Thymus (tissue), 14 donors: ENCODE measurements at places on chromosomes 13 and 19. TPM values are rescaled to one million over a fixed set of nuclear protein-coding genes. Genes with fewer than 3 reads are reported as not detected.

DNA sequence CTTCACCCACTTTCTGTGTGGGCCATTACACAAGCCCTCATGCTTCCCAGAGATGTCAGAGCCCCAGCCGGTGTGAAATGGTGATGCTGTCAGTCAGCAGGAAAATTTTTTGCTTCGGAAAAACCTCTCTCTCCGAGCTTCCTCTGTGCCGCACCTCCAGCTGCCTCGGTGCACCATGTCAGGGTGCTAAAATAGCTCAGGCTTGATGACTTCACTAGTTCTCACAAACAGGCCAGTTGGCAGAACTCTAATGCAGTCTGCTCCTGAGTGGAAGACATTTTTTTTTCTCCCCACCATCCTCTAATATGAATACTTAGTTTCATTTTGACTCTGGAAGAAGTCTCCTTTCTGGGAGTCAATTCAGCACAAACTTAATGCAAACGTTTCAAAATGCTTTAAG, 71.3 kb downstream of the KLF12 start:
- DNase-seq: no peak

- no peak for DNase-seq
Measured at GRCh38 chr13:98912846-98913245, 65.0 kb downstream of the DOCK9 start.

PNMA8A gene
- 45.4 TPM for total RNA-seq

GRCh38 chr13:33571618-33572017, 246.3 kb upstream of the RFC3 start:
- DNase-seq: no peak

- DNase-seq: no peak
Measured at GRCh38 chr13:99362362-99362761, 55.2 kb upstream of the GPR183 start.

DNA sequence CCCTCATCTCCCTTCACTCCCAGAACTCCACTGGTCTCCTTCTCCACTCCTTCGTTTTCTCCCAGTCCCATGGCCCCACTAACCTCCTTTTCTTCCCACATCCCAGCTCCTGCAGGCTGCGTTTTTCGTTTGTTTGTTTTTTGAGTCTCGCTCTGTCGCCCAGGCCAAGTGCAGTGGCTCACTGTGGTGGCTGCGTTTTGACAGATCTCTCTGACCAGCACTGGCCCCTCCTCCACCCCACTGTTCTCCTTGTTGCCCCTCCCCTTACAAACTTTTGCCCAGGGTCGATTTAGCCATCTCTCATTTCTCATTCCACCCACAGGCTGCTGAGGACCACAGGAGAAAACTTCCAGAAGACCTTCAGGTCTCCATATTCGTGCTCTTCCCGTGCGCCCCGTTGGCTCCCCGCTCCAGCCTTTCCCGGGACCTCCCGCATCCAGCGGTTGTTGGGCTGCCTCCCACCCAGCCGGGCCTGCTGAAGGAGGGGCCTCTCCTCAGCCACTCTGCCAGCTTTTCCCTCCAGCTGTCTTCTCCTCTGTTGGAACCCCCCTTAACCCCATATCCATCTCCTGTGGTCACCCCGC, 40.6 kb upstream of the GJB6 start:
- DNase-seq: no peak

DNA sequence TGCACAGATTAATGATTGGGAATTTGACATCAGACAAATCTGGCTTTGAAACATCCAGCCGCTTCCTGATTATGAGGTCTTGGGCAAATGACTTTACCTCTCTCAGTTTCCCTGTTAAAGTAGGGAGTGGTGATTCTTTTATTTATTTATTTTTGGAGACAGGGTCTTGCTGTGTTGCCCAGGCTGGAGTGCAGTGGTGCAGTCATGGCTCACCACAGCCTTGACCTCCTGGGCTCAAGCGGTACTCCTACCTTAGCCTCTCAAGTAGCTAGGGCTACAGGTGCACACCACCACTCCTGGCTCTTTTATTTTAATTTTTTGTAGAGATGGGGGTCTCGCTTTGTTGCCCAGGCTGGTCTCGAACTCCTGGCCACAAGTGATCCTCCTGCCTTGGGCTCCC, 2.7 kb downstream of the PSMD8 start:
- no peak for DNase-seq

PRODH2 gene
- total RNA-seq: 0.19 TPM

DNA sequence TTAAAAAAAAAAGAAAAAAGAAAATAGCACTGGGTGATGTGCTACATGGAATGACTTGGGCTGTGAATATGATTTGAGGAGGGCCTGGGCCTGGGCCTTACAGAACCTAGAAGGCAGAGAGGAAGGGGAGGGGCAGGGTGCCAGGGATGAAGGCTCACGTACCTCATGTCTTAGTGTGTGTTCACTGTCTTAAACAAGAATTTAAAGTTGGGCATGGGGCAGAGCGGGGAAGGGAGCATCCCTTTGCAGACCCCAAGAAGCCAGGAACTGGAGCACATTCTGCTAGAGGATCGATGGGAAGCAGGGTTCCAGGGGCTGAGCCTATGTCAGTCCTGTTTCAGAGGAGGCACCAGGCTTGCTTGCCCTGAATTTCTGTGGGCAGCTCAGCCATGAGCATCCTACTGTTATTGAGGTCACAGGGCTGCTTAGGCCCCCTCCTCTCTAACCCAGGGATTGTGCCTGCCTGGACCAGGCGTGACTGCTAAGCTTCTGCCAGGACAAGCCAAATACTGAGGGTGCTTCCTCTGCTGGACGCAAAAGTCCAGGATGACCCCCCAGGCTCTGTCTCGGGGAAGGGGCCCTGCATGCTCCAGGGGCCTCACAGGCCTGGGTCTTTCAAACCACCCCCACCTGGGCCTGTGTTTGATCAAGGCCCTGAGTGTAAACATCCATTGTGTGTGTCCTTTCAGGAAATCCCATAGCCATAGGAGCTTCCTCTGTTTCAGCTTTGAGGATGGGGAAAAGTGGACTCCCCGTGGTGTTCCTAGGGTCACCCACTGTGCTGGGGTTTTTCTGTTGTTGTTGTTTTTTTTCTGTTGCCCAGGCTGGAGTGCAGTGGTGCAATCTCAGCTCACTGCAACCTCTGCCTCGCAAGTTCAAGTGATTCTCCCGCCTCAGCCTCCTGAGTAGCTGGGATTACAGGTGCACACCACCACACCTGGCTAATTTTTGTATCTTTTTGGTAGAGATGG, 4.8 kb downstream of the LSR start:
- DNase-seq: no peak

CEACAM6 gene
- total RNA-seq: 1.4 TPM

GRCh38 chr19:43923875-43924274, 11.2 kb downstream of the ZNF45 start:
- no peak for DNase-seq

DNA sequence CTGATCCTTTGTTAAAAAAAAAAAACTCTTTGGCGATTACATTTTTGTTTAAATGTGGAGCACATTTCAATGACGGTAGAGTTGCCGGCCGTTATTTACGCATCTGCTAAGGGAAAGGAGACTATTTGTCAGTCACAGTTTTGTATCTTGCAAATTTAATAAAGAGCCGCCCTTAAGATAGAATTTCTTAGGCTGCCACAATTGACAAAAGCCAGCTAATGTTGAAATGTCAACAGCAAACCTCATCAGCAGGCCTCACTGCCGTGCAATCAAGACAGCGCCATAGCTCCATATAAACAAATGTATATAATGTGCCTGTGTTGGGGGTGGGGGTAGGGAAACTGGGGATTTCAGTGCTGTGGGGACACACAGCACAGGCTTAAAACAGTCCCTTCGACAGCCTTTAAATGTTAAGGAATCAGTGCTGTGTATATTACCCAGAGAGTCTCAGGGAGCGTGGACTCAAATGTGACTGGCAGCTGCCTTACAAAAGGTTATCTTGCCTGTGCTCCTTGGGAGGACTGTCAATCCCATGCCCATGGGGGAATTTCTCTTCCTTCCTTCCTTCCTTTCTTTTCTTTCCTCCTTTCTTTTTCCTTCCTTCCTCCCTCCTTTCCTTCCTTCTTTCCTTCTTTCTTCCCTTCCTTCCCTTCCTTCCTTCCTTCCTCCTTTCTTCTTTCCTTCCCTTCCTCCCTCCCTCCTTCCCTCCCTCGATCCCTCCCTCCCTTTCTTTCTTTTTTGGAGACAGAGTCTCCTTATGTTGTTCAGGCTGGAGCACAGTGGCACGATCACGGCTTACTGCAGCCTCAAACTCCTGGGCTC, 108.0 kb downstream of the URI1 start:
- no peak for DNase-seq

DNA sequence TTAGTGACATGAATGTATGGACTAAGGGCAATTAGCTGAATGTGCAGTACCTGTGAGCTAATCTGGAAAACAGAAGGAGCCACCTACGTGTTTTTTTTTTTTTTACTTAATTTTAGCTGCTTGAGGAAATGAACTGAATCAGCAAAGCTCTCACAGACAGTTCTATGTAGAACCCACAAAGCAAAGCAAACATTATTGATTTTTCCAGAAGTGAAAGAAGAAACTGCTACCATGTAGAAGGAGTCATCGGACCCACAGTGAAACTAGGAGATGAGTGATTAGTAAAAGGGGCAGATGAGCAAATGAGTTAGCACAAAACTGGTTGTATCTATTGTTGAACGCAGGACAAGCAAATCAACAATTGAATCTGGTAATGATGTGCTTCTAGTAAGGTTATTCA, 94.1 kb upstream of the SLC7A1 start:
- no peak for DNase-seq

- no peak for DNase-seq
Measured at GRCh38 chr19:47609906-47610894, 1.3 kb downstream of the BICRA start.

- no peak for DNase-seq
Measured at GRCh38 chr13:48431431-48431830, 18.5 kb upstream of the LPAR6 start.

DNA sequence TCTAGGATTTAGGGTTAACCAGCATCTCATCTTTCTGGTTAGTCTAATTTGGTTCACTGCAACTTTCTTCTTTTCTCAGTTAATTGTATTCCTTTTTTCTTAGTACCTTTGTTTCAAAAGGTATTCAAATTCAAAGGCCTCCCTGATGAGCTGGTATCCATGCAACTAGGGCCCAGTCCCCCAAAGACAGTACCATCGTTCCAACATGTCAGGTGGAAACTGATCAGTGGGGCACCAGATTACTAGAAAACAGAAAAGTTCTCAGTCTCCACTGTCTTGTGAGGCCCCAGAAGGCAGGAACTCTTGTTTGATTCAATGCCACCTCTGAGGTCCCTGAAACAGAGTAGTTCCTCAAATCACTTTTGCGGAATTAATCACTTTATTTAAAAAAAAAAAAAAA, 303.2 kb upstream of the NBEA start:
- DNase-seq: no peak

SWSAP1 gene
- total RNA-seq: 3.3 TPM

MKNK2 gene
- total RNA-seq: 59.4 TPM

- no peak for DNase-seq
Measured at GRCh38 chr13:98396071-98396710, 180.7 kb downstream of the STK24 start.

DNA sequence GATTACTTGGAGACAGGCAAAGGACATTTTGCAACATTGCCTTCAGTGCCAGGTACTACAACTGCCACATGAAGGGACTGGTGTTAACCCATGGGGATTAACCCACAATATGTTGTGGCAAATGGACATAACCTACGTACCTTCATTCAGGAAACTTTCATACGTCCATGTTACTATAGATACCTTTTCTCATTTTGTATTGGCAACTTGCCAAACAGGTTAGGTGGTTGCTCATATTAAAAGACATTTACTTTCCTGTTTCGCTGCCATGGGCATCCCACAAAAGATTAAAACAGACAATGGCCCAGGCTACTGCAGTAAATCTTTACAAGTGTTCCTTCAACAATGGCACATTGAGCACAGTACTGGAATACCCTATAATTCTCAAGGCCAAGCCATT, 925.3 kb downstream of the SLITRK6 start:
- DNase-seq: no peak

- no peak for DNase-seq
Measured at GRCh38 chr19:32675720-32676185, at the start of gene RGS9BP. RGS9BP (plus strand) TSS chr19:32675848; CDS start chr19:32676264, 416 bp downstream.

DNA sequence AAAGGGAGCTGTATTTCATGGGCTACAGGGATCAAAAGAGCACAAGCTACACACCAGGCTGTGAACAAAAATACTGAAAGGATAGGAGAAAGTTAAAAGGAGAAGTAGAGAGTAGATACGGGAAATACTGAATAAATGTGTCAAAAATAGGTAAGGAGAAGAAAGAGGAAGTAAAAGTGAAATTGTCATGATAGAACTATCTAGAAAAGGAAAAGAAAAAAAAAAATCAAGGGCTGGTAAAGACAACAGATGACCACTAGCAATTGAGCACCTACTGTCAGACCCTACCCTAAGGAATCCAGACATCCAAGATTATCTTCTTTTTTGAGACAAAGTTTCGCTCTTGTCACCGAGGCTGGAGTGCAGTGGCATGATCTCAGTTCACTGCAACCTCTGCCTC, 4.8 kb downstream of the RUBCNL start:
- DNase-seq: no peak

ARRDC5 gene
- total RNA-seq: 0.66 TPM

GRCh38 chr19:8135946-8136618, 13.3 kb downstream of the FBN3 start:
- DNase-seq: no peak

GRCh38 chr19:38736036-38736412, 8.2 kb downstream of the CAPN12 start:
- no peak for DNase-seq

GRCh38 chr19:40165362-40165937, 25.8 kb upstream of the MAP3K10 start:
- DNase-seq: peak; percentile 30
